ENCODE measurements at places on chromosomes 4 and X. TPM values are rescaled to one million over a fixed set of nuclear protein-coding genes. Genes with fewer than 3 reads are reported as not detected.

GRCh38 chr4:140703463-140703862, 52.7 kb downstream of the TBC1D9 start:
- H3K36me3 ChIP-seq = peaks cover 2% of the 10 kb centered on the region
- no peak for DNase-seq
- peaks cover 14% of the 10 kb centered on the region for H3K4me1 ChIP-seq
- H3K4me3 ChIP-seq = no peak overlapping the region
- no peak overlapping the region for H3K27ac ChIP-seq
- no peaks in the 10 kb centered on the region for H3K27me3 ChIP-seq

DNA sequence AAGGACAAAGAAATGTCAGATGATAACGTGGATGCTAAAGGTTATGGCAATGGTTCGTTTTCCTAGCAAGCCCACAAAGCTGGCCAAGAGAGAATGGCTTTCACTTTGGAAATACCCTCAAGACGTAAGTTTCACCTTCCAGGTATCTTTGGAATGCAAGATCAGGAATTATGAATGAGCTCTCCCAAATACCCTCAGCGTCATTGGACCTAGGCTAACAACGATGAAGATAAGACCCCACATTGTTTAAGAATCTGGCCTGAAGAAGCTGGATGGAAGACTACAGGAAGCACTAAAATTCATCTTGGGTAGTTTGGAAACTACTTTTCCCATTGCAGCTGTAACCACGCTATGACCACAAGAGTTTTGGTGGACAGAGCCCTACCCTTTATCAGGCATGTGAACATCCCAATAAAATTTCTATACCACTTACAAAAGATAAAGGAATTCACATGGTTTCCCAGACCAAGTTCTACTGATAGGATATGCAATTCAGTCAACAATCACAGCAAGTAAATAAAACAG, 111.9 kb downstream of the KDR start:
- DNase-seq = no peak
- H3K27ac ChIP-seq = no peak overlapping the region
- no peak overlapping the region for H3K4me3 ChIP-seq
- H3K36me3 ChIP-seq = no peaks in the 10 kb centered on the region
- no peaks in the 10 kb centered on the region for H3K27me3 ChIP-seq
- no peaks in the 10 kb centered on the region for H3K4me1 ChIP-seq

GRCh38 chrX:148499638-148500422, 587 bp upstream of the AFF2 start:
- no peak for DNase-seq
- no peaks in the 10 kb centered on the region for H3K4me1 ChIP-seq
- H3K4me3 ChIP-seq = no peak overlapping the region
- H3K36me3 ChIP-seq = no peaks in the 10 kb centered on the region
- no peak overlapping the region for H3K27ac ChIP-seq

DNA sequence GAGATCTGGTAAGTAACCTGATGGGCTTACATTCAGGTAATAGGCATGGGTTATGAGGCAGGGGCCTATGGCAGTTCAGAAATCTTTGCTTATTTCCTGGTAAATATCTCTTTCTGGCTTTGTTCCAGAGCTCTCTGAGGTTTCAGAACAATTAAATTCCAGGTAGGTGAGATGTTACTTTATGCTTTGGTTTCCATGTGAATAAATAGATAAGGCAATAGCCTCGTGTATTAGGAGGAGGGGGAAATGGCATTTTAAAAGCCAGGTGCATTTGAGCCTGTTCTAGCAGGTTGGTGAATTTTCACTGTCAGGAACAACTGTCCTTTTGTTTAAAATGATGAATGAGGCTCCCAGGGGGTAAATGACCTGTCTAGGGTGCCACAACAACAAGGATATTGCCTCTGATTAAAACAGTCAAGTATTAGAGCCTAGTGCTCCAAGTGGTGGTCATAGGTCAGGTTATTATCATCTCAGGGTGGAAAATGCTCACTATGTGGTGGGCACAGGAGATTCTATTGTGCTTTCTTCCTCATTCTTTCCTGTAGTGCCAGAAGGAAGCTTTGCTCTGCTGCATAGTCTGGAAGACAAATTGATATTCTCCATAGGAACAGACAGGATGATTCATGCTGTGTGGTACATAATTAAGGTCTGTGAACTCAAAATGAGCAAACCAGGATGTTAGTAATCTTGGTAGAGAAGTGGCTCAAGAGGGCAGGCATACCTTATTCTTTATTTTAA, 296.2 kb downstream of the INPP4B start:
- H3K36me3 ChIP-seq = no peaks in the 10 kb centered on the region
- no peaks in the 10 kb centered on the region for H3K27me3 ChIP-seq
- H3K4me3 ChIP-seq = no peak overlapping the region
- H3K4me1 ChIP-seq = no peaks in the 10 kb centered on the region
- no peak overlapping the region for H3K27ac ChIP-seq

GRCh38 chr4:168574581-168575295, 77.9 kb downstream of the PALLD start:
- H3K4me1 ChIP-seq = no peaks in the 10 kb centered on the region
- no peak overlapping the region for H3K27ac ChIP-seq
- H3K36me3 ChIP-seq = no peaks in the 10 kb centered on the region
- no peak overlapping the region for H3K4me3 ChIP-seq

- DNase-seq = no peak
- no peak overlapping the region for H3K27ac ChIP-seq
- no peaks in the 10 kb centered on the region for H3K36me3 ChIP-seq
- H3K27me3 ChIP-seq = peaks cover 2% of the 10 kb centered on the region
- H3K4me1 ChIP-seq = no peaks in the 10 kb centered on the region
These were observed 12.8 kb downstream of the PJA1 start for GRCh38 chrX:69152417-69152841.

DNA sequence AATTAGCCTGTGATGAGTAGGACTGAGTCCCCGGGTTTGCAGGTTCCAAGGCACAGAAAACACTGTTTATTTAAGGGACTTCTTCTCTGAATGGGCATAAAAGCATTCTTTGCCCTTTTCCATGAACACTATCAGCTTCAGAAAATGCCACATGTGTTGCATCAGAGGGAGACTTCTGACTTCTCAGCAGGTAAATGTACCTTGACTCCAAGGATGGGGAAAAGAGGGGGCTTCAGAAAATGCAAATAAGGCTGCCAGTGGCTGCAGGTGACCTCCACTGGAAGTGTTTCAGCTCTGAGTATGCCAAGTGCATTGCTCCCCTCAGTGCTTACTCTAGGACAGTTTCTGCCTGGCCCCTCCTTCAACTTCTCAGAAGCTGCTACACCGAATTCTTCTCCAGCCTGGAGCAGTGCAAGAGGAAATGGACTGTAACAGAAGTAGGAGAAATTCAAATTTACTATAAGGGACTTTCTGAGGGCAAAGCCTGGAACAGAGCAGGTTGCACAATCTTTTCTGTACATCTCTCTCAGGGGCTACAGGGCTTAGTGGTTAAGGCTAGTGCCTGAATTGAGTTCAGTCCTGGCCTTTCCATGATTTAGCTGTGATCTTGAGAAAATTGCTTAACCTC, 233.2 kb downstream of the PTTG2 start:
- no peaks in the 10 kb centered on the region for H3K36me3 ChIP-seq
- H3K27me3 ChIP-seq = no peaks in the 10 kb centered on the region
- peaks cover 24% of the 10 kb centered on the region for H3K4me1 ChIP-seq
- no peak overlapping the region for H3K27ac ChIP-seq

- H3K27ac ChIP-seq = no peak overlapping the region
- H3K36me3 ChIP-seq = no peaks in the 10 kb centered on the region
- H3K4me1 ChIP-seq = peaks cover 5% of the 10 kb centered on the region
- H3K4me3 ChIP-seq = no peak overlapping the region
- DNase-seq = no peak
- peaks cover 11% of the 10 kb centered on the region for H3K27me3 ChIP-seq
These were observed 13.3 kb downstream of the RAB9A start for GRCh38 chrX:13702111-13702789.

DNA sequence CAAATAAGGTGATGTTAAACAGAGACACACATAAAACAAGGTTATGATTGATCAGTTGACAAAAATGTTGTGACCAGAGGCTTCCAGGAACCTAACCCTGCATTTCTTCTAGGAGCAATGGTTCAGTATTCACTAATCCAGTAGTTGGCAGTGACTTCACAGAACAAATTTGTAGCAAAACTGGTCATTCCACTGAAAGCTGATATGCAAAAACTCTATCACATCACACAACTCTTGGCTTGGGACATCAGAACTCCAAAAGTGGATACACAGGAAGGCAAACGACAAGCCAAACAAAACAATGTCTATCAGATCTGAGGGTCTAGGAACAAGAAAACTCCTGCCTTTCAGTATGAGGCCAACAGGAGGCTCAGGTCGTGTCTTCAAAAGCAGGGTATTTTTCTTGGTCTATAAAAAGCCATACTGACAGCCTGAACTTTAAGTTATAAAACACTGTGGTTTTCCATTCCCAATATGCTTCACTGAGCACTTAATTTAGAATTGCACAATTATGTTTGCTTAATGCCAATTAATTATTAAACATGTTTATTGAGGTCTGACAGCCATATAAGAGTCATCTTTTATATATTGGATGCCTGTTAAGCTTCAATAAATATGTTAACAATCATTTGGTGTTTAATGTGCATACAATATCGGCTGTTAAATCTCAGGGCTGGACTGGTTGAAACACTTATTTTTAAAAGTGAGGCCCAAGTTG, 45.6 kb downstream of the SOD3 start:
- DNase-seq = peak; percentile 34
- H3K4me3 ChIP-seq = no peak overlapping the region
- H3K4me1 ChIP-seq = no peaks in the 10 kb centered on the region
- H3K27ac ChIP-seq = no peak overlapping the region

DNA sequence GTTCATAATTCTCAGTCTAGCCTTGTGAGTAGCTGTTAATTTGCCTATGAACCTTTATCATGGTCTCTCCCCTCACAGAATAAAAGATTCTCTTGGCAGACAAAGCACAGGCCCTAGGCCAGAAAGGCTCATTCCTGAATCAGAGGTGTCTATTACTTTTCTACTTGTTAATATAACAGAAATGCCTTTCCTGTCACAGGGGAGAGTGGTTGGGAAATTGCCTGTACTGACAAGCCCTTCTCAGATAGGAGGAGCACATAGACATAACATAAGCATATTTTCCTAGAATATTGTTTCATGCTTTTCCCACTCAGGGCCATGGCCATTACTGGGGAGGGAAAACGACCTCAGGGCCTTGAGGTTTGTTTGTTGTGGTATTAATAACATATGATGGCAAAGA, 308.3 kb downstream of the BMPR1B start:
- H3K36me3 ChIP-seq = no peaks in the 10 kb centered on the region
- no peak overlapping the region for H3K27ac ChIP-seq
- H3K4me3 ChIP-seq = no peak overlapping the region
- no peaks in the 10 kb centered on the region for H3K4me1 ChIP-seq
- DNase-seq = no peak
- no peaks in the 10 kb centered on the region for H3K27me3 ChIP-seq

DNA sequence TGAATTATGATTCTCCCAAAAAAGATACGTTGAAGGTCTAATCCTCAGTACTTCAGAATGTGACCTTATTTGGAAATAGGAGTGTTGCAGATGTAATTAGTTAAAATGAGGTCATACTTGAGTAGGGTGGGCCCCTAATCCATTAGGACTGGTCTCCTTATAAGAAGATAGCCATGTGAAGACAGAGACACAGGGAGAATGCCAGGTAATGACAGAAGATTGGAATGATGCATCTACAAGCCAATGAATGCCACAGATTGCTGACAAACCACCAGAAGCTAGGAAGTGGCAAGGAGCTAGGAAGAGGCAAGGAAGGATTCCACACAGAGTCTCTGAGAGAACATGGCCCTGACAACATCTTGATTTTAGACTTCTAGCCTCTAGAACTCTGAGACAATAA, 7.4 kb upstream of the RPS6KA3 start:
- H3K4me1 ChIP-seq = no peaks in the 10 kb centered on the region
- H3K27ac ChIP-seq = no peak overlapping the region
- peaks cover 3% of the 10 kb centered on the region for H3K27me3 ChIP-seq
- no peak for DNase-seq
- H3K4me3 ChIP-seq = no peak overlapping the region

DNA sequence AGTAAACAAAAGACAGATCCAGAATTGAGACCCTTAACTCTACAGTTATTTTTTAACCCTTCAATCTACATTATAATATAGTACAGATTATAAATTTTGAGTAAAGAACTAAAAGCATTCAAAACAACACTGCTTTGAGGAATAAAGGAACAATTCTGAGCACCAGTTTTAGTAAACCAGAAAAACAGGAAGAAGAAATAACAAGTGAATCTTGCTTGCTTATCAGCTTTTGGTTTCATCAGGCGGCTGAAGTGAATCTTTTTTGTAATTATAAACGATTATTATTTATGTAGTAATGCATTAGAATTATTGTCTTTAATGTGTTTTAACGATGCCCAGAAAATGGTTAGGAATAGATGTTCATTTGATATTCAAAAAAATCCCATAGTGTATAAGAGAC, 305.4 kb downstream of the ARAP2 start:
- no peaks in the 10 kb centered on the region for H3K27me3 ChIP-seq
- H3K27ac ChIP-seq = no peak overlapping the region
- H3K4me1 ChIP-seq = no peaks in the 10 kb centered on the region
- no peak overlapping the region for H3K4me3 ChIP-seq

DNA sequence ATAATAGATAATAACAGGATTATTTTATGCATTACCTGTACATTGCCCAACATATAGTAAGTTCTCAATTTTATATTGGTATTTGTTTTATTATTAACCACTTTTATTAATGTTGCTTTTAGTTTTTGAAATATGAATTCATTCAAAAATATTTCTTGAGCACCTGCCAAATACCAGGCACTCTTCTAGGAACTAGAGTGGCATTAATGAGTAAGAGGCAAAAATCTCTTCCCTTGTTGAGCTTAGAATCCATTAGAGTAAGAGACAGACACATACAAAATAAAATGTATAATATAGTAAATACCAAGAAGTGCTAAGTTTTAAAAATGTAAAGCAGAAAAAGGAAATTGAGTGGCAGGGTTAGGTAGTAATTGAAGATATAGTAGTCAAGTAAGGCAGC, 45.8 kb downstream of the TET2 start:
- H3K4me1 ChIP-seq = peaks cover 4% of the 10 kb centered on the region
- H3K27ac ChIP-seq = no peak overlapping the region
- H3K27me3 ChIP-seq = no peaks in the 10 kb centered on the region
- DNase-seq = no peak
- no peaks in the 10 kb centered on the region for H3K36me3 ChIP-seq

- peaks cover 5% of the 10 kb centered on the region for H3K36me3 ChIP-seq
- no peaks in the 10 kb centered on the region for H3K27me3 ChIP-seq
- H3K4me1 ChIP-seq = no peaks in the 10 kb centered on the region
- H3K4me3 ChIP-seq = no peak overlapping the region
These were observed 7.3 kb downstream of the PGK1 start for GRCh38 chrX:78111140-78111931.

The SMPX gene
- not detected for total RNA-seq

The MMAA gene
- total RNA-seq = 18.5 TPM

The LDB2 gene
- 59.9 TPM for total RNA-seq

The VSIG4 gene
- total RNA-seq = 80.0 TPM

The TEC gene
- 5.9 TPM for total RNA-seq

The SLC10A7 gene
- 15.1 TPM for total RNA-seq

The GAGE12H gene
- total RNA-seq = not detected

All from kidney (tissue), 22 donors.